ENCODE measurements at places on chromosomes 4 and X. TPM values are rescaled to one million over a fixed set of nuclear protein-coding genes. Genes with fewer than 3 reads are reported as not detected.

The HSFX2 gene
- total RNA-seq, result not detected

The EXOC1L gene
- total RNA-seq, result not detected

The REPS2 gene
- total RNA-seq, result 3.9 TPM

The PRSS12 gene
- 0.23 TPM for total RNA-seq

The TAF7L gene
- total RNA-seq, result not detected

The FAM9C gene
- total RNA-seq, result not detected

The SPARCL1 gene
- 868 TPM for total RNA-seq

The CSAG3 gene
- not detected for total RNA-seq

The PLS3 gene
- 332 TPM for total RNA-seq

The XK gene
- 1.7 TPM for total RNA-seq

The SSX3 gene
- total RNA-seq, result not detected

The P2RY8 gene
- total RNA-seq, result 1.4 TPM

The PRR32 gene
- total RNA-seq, result not detected

The TRAM1L1 gene
- 2.5 TPM for total RNA-seq

The DDX53 gene
- not detected for total RNA-seq

The RAP2C gene
- total RNA-seq, result 21.1 TPM

The NEIL3 gene
- total RNA-seq, result 0.46 TPM

The MAGEA4 gene
- not detected for total RNA-seq

The EDA2R gene
- 3.9 TPM for total RNA-seq

The PCDH19 gene
- total RNA-seq, result 0.79 TPM

The PRRG1 gene
- 9.3 TPM for total RNA-seq

The ELF4 gene
- total RNA-seq, result 13.6 TPM

The RNF150 gene
- total RNA-seq, result 23.6 TPM

The ADGRG4 gene
- total RNA-seq, result 0.71 TPM

The SMIM10L2A gene
- total RNA-seq, result 0.42 TPM

The RPA4 gene
- 1.4 TPM for total RNA-seq

The RASL11B gene
- 8.9 TPM for total RNA-seq

The FGFBP1 gene
- total RNA-seq, result not detected

The SYN1 gene
- 1.2 TPM for total RNA-seq

The TMEM144 gene
- total RNA-seq, result 8.0 TPM

The AP1S2 gene
- 47.0 TPM for total RNA-seq

The VCX2 gene
- total RNA-seq, result not detected

The SOX3 gene
- total RNA-seq, result not detected

The ERCC6L gene
- total RNA-seq, result 0.05 TPM

The PNMA3 gene
- total RNA-seq, result 0.14 TPM

The DIPK2B gene
- 32.2 TPM for total RNA-seq

The CXCR3 gene
- total RNA-seq, result 0.32 TPM

The ATP11C gene
- 24.5 TPM for total RNA-seq

The EFNB1 gene
- total RNA-seq, result 26.4 TPM

The GUCY1A1 gene
- total RNA-seq, result 88.1 TPM

The SLC2A9 gene
- total RNA-seq, result 10.3 TPM

The HSD17B13 gene
- 0.24 TPM for total RNA-seq

The C4orf51 gene
- total RNA-seq, result not detected

Data from posterior vena cava (tissue), 2 donors.